ENCODE measurements at places on chromosomes 16 and 17. TPM values are rescaled to one million over a fixed set of nuclear protein-coding genes. Genes with fewer than 3 reads are reported as not detected.

The MPV17L gene
- total RNA-seq = 0.13 TPM

The SLC5A11 gene
- total RNA-seq = not detected

The SPNS3 gene
- 0.22 TPM for total RNA-seq

The OMG gene
- not detected for total RNA-seq

The SSTR5 gene
- total RNA-seq = not detected

The KRT31 gene
- total RNA-seq = not detected

The SLC47A1 gene
- total RNA-seq = 8.6 TPM

The CD300E gene
- total RNA-seq = not detected

The PPP1R27 gene
- total RNA-seq = not detected

The ZP2 gene
- total RNA-seq = not detected

The HSPB9 gene
- not detected for total RNA-seq

The PIK3R6 gene
- total RNA-seq = not detected

The KRT32 gene
- total RNA-seq = not detected

The DLX3 gene
- not detected for total RNA-seq

The KRTAP4-6 gene
- not detected for total RNA-seq

The ACSM5 gene
- not detected for total RNA-seq

The EVPLL gene
- total RNA-seq = not detected

The SHBG gene
- not detected for total RNA-seq

The VEZF1 gene
- 69.2 TPM for total RNA-seq

The ZNF689 gene
- 4.7 TPM for total RNA-seq

The EVI2B gene
- 2.5 TPM for total RNA-seq

The CACNG1 gene
- total RNA-seq = not detected

The SLC16A13 gene
- 3.0 TPM for total RNA-seq

The IL17C gene
- not detected for total RNA-seq

The SLC35G6 gene
- total RNA-seq = not detected

The PYDC1 gene
- not detected for total RNA-seq

The LRRC45 gene
- 20.7 TPM for total RNA-seq

The LGALS9 gene
- total RNA-seq = 5.6 TPM

The LRRC46 gene
- total RNA-seq = not detected

The RNF227 gene
- total RNA-seq = 0.80 TPM

The ITGB3 gene
- 86.4 TPM for total RNA-seq

The ASPA gene
- not detected for total RNA-seq

The G6PC1 gene
- not detected for total RNA-seq

The CAMTA2 gene
- 14.4 TPM for total RNA-seq

The SPN gene
- not detected for total RNA-seq

The CNTNAP4 gene
- total RNA-seq = not detected

The ZNF830 gene
- 14.9 TPM for total RNA-seq

The RNU2-1 gene
- total RNA-seq = not detected

The ADAM11 gene
- total RNA-seq = 0.13 TPM

The MYH8 gene
- not detected for total RNA-seq

The CENPT gene
- total RNA-seq = 31.2 TPM

The CACNG3 gene
- total RNA-seq = not detected

The ARL16 gene
- total RNA-seq = 34.0 TPM
